ENCODE measurements at places on chromosomes 3 and 15. TPM values are rescaled to one million over a fixed set of nuclear protein-coding genes. Genes with fewer than 3 reads are reported as not detected.

The CACNA2D3 gene
- 2.5 TPM for total RNA-seq

The PROK2 gene
- total RNA-seq: not detected

- H3K4me1 ChIP-seq: no peaks in the 10 kb centered on the region
- H3K27me3 ChIP-seq: no peaks in the 10 kb centered on the region
- H3K27ac ChIP-seq: no peak overlapping the region
- H3K36me3 ChIP-seq: no peaks in the 10 kb centered on the region
Observed at GRCh38 chr15:76401285-76401684, 64.7 kb downstream of the ISL2 start.

DNA sequence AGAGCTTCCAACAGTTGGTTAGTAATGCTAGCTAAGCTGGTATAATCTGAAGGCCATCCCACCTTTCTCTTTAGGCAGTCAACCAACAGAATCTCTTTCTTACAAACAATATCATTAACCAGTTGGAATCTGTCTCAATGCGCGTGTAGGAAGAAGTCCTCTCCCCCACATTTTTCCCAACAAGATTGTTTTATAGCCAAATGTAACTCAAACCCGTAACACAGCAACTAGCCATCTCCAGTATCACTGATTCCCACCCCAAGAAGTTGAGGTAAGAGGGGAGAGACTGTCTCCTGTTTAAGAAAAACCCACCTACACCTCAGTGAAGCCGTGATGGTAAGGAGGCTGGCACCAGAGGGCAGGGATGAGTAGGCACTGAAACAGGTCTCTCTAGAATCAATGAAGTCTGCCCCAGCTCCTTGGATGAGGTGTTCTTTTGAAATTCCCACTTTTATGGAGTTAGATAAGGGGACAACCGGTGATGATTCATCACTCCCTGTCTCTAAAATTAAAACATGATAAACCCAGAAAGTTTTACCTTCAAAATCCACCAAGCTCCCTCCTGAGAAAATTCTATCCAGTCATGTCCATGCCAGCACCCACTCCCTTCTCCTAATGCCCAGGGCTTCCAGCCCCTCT, 30.9 kb downstream of the CDC25A start:
- DNase-seq: no peak
- H3K4me3 ChIP-seq: no peak overlapping the region
- no peaks in the 10 kb centered on the region for H3K27me3 ChIP-seq
- no peak overlapping the region for H3K27ac ChIP-seq
- H3K36me3 ChIP-seq: no peaks in the 10 kb centered on the region

DNA sequence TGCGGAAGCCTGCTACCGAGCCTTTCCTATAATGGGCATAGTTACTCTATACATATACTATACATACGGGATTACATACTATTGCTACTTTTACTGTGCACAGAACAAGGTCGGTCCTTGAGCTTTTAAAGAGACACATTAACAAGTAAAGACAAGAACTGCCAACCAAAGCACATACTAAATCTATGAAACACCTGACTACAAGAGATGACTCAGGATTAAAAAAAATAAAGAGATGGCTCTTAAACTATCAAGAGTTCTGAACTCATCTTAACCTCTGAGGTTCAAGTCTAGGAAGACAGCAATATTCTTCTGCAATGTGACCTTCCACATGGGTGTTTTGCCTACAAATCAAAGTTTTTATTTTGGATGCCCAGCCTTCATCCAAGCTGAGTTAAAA, 106.8 kb downstream of the TNIK start:
- no peak for DNase-seq
- H3K4me3 ChIP-seq: no peak overlapping the region
- H3K27me3 ChIP-seq: no peaks in the 10 kb centered on the region
- no peak overlapping the region for H3K27ac ChIP-seq
- no peaks in the 10 kb centered on the region for H3K36me3 ChIP-seq

Data from hepatocyte (in vitro differentiated cells).